ENCODE measurements at places on chromosomes 12 and 14. TPM values are rescaled to one million over a fixed set of nuclear protein-coding genes. Genes with fewer than 3 reads are reported as not detected.

The BRF1 gene
- polyA plus RNA-seq, result 39.5 TPM

GRCh38 chr14:74737753-74738325, 24.9 kb downstream of the FCF1 start:
- no peak for DNase-seq

- no peak for DNase-seq
Observed at GRCh38 chr12:120599672-120600552, 18.7 kb upstream of the POP5 start.

- DNase-seq, result peak; percentile 73
Observed at GRCh38 chr12:32312049-32312670, 87.2 kb upstream of the FGD4 start.

The CDCA3 gene
- polyA plus RNA-seq, result 32.7 TPM

Measured in left renal cortex interstitium (tissue), 4 donors.